ENCODE measurements at places on chromosomes 1 and 21.
A peak's percentile ranks its signal among the peaks of the same experiment; 100 is the strongest.

DNA sequence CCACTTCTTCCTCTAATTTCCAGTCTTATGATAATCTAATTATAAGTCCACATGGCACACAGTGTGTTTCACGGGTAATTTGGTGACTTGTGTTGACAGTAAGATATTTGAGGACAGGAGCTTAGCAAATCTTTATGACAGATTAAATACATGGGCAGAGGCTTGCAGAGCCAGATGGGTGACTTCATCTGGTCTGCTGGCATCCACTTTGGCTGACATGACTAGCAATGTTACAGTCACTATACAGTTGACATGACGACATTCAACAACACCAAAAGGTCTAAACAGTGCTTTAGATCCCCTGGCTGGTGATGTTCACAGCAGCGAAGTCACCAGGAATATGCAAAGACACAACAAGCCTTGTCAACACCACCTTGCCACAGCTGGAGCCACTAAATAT lies 147.2 kb downstream of the ETS2 start:
- DNase-seq = no peak

DNA sequence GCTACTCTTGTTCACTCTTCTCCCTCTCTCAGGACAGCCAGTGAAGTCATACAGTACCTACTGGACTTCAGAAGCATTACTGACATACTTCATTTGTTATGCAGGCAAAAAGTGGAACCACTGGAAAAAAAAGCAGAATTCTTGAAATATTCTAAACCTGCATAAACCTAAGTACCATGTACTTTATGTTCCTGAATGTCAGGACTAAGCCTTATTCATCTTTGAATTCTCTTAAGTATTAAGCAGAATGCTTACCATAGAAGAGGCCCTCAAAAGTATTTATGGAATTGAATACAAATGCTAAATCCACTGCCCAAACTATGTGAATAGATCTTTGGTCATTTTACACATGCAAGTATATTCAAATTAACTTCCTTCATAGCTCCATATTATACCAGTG lies 7.8 kb downstream of the PSMB2 start:
- no peak for DNase-seq

GRCh38 chr1:237416924-237417655 lies 375.1 kb downstream of the RYR2 start:
- DNase-seq = no peak

GRCh38 chr21:44407493-44407892 lies 47.8 kb upstream of the LRRC3 start:
- DNase-seq = peak; percentile 48

DNA sequence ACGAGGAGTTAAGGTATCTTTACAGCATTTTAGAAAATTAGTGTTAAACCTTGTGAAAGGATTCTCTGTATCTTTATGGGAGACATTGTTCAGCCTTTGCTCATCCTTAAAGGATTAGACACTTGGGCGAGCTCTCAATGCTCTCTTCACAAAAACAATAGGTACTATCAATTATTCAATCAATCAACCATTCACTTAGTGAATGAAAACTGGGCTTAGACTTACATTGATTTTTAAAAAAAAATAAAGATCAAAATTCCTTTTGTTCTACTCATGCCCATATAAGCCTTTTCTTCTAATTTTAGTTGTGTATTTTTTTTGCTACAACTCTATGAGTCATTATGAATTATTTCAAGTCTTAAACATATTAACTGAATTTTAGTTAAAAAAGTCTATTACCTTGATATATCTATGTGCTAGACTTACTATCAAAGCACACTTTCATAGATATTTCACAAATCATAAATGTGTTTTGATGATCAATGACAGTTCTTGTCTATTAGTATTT lies 181.2 kb downstream of the DPYD start:
- no peak for DNase-seq

DNA sequence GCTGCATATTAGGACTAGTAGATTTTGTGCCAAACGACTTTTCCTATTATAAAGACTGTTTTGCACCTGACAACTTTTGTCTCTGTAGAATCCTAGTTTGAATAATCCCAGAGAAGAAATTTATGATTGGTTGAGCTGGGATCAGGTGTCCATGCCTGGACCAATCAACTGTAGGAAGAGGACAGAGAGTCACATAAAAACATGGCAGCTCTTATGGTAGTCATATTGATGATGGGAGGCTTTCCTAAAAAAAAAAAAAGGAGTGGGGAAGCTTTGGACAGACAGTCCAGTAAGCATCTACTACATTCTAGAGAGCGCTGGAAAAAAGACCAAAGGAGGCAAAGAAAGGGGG lies 30.7 kb upstream of the IGSF3 start:
- no peak for DNase-seq

DNA sequence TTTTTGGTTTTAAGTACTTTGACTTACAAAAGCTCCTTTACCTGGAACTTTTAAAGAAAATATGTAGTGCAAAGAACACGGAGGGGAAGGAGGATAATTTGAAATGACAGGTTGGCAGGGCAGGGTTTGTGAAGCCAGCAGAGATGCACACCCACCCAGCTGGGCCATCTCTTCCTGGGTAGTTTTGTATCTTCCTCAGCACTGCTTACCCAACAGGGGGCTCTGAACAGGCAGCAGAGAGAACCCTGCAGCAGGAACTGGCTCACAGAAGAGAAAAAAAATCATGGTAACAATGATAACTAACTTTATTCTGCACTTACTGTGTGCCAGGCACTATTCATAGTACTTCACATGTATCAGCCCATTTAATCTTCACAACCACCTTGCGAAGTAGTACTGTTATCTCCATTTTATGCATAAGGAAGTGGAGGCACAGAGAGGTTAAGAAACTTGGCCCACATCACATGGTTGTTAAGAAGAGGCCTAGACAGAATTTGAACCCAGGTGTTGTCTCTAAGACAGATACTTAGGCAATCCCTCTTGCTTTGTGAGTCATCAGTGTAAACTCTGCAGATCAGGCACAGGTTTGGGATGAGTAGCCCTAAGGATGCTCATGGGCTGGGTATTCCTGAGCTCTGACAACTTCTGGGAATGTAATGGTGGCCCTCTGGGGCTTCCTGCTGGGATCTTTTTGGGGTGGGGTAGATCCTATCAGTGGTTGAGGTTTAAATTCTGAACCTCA lies 60.8 kb downstream of the ELK4 start:
- no peak for DNase-seq

- no peak for DNase-seq
These were observed 27.7 kb upstream of the PLEKHM2 start for GRCh38 chr1:15656464-15656863.

GRCh38 chr1:97603776-97604175 lies 317.1 kb downstream of the DPYD start:
- DNase-seq = no peak

GRCh38 chr21:45410865-45411809 lies 6.2 kb downstream of the COL18A1 start:
- no peak for DNase-seq

DNA sequence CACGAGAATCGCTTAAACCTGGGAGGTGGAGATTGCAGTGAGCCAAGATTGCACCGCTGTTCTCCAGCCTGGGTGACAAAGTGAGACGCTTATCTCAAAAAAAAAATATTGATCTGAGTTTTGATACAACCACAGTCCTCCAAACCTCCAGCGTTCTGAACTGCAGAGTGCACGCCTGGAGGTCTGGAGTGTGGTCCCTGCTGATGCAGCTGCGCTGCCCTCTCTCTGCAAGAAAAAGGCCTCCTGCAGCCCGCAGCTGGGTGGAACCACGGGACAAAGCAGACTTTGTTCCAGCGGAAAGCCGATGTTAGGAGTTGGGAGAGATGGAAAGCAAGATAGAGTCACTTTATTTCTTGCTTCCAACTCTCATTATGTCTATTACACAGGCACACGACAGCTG lies 144.9 kb upstream of the SOD1 start:
- DNase-seq = no peak

- peak; percentile 77 for DNase-seq
These were observed 4.6 kb downstream of the DMAP1 start for GRCh38 chr1:44217809-44218410.

DNA sequence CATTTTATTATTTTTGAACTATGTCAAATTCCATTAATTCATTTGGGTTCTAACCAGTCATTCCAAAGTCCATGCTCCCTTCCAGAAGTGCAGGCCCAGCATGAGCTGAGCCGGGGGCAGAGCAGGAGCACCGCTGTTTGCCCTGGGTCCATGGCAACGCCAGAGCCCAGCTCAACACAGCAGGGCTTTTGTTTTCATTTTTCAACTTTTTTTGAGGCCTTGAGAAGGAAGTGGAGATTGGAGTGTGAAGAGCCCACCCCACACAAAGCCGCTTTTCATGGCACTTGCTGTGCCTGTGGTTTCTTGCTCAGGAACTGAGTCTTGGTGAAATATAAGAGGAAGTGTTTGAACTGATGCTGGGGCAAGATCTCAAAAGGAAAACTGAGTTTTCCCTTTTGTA lies 13.2 kb upstream of the PRMT2 start:
- DNase-seq = no peak

DNA sequence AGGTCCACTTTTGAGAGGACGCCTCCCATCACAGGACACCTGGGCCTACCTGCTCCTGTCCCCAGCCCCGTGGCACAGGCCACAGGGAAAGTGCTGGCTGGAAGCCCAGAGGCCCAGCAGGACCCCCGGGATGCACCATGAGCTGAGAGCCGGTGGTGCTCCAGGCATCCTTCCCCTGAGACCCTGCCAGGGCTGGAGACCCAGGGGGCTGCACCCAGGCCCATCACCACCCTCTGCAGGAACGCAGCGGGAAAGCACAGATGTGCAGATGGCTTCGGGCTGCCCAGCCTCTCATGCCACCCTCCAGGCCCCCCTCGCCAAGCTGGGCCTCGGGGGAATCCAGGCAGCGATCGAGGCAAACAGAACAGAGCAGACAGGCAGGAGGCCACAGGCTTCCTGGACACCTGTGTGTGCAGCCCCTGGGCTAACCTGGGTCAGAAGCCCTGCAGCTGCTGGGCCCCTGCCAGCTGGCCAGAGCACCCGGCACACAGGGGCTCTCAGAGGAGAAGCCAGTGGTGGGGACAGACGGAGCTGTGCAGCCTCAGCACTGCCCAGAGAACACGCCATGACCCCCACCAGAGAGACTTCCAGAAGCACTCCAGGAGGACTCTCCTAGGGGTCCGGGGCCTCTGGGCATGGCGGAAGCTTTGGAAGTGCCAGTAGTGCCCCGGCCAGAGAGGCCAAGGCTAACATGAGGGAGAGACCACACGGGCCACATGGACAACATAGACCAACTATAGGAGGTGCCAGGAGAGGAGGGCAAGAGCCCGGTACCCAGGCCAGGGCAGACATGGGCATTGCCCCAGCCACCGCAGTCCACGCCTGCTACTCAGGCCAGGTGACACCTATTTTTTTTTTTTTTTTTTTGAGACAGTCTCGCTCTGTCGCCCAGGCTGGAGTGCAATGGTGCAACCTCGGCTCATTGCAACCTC lies 71.4 kb downstream of the ARHGEF16 start:
- DNase-seq = no peak

- DNase-seq = no peak
These were observed 13.4 kb downstream of the CLEC20A start for GRCh38 chr1:178483251-178483957.

- no peak for DNase-seq
These were observed 3.3 kb downstream of the AMPD2 start for GRCh38 chr1:109622895-109623294.

DNA sequence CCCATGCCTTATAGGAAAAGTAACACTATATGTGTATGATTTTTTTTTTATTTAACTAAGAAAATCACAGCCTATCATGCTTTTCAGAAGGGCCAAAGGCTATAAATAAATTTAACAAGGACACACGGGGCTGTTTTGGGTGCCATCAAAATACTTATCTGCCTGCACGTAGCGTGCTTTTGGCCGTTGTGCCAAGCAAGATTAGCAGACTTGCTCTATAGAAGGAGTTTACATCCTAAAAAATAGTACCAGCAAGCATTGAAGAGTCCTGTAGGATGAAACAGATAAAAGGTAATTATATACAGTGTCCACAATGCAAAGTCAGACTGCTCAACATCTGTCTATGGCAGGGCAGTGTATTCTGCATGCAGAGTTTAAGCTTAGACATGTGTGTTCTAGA lies 3.7 kb downstream of the OLIG1 start:
- DNase-seq = no peak

DNA sequence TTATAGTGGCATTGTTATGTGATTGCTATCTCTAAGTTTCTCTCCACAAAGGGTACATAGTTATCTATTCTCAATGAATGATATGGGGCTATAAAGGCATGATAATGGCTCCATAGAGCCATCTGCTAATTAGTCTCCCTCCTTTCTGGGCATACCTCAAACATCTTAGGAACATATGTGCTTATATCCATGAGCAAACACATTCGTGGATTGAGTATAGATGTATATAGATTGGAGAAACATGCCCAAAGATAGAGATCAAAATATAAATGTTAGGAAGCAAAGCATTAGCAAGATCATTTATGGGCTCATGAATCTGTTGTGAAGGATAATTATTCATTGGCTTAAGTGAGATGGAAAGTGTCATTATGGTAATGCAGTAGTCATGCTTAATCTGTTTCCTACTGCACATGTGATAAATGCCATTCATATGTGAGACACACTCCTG lies 155.8 kb upstream of the UBE2U start:
- DNase-seq = no peak

DNA sequence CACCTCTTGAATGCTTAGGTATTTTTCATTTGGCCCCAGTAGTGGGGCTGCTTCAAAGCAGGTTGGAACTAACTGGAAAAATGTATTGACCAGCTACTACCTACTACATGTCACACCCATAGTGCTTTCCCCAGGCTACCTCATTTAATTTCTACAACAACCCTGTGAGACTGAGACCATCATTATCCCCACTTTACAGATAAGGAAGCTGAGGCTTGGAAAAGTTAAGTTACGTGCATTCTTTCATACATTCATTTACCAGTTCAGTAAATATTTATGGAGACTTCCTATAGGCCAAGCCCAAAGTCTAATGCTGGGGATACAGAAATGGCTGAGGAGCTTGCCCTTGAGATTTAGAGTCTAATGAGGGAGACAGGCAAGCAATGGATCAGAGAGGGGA lies 14.5 kb upstream of the PADI3 start:
- no peak for DNase-seq

DNA sequence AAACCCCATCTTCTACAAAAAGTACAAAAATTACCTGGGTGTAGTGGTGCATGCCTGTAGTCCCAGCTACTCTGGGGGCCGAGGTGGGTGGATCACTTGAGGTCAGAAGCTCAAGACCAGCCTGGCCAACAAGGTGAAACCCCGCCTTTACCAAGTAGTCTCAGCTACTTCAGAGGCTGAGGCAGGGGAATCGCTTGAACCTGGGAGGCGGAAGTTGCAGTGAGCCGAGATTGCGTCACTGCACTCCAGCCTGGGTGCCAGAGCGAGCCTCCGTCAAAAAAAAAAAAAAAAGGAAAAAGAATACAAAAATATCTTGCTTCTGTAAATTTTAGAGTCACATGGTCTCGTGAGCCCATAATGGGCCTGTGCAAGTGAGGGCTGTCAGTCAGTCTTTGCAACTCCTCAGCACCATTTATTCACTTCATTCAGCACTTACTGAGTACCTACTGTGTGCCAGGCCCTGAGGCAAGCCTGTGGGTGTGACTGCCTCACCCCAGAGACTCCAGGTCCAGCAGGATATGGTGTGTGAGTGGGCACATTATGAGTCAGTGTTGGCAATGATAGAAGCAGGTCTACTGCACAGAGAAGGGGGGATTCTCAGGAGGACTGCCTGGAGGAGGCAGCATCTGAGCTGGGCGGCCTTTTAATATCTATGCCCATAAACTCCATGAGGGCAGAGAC lies 46.8 kb upstream of the TARDBP start:
- DNase-seq = peak; percentile 10

- DNase-seq = no peak
These were observed 47.9 kb downstream of the MACO1 start for GRCh38 chr1:25478633-25479032.

Measured in stimulated activated CD4-positive, alpha-beta T cell treated with anti-CD3 and anti-CD28 coated beads, Interleukin-4, amount 100 ng/mL, for 1 hour (primary cell).